ENCODE measurements at places on chromosomes 6 and 20.

- DNase-seq = no peak
These were observed 181.4 kb upstream of the UST start for GRCh38 chr6:148565321-148565926.

DNA sequence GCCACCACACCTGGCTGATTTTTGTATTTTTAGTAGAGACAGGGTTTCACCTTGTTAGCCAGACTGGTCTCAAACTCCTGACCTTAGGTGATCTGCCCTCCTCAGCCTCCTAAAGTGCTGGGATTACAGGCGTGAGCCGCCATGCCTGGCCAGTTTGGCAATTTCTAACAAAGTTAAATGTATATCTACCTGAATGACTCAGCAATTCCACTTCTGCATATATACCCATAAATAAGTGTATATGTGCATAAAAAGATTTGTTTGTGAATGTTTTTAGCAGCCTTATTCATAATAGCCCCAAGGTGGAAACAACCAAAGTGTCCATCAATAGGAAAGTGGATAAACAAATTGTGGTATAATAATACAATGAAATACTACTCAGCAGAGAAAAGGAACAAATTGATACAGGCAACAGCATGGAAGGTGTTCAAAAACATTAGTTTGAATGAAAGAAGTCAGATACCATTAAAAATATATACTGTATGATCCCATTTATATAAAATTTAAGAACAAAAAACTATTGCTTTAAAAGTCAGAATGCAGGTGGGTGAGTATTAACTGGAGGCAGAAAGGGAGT lies 44.3 kb upstream of the KIF13A start:
- no peak for DNase-seq

DNA sequence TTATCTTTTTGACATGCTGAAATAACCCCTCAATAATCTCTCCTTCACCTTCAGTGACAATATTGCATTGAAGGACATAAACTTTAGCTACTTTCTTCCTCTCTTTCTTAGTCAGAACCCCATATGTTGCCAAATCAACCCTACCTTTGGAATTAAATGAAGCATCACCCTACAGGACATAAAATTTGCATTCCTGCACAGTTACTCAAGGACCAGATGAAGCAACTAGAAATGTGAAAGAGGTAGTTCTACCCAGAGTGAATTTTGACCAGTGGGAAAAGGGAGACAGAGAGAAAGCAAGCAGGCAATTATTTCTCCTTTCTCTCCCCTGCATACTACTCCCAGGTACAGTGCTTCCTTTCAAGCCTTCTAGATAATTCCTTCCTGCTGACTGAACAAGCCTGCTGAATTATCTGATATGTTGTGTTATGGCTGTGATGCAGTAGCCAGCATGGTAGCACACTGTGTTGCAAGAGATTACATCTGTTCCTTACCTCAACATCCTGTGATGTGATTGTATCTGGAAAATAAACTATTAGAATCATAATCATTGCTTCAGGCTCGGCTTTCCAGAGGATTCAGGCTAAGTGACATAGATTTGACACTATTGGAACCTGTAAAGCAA lies 16.6 kb downstream of the TENT5A start:
- DNase-seq = no peak

DNA sequence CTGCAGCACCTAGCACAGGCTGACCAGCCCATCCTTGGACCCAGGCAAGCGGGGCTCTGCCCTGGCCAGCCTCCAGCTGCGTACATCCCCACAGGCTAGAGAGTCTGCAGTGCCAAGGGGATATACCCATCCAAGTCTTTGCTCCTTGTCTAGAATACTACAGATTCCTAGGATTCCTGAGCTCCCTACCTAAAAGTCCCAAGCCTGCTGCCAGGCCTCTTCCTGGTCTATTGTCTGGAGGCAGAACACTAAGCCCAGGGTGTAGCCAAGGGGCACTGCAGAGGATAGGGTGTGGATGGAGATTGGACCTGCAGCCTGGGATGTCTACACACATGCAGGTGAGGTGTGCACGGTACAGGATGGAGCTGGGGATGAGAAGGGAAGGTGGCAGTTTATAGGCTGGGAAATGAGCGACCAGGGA lies 90.0 kb upstream of the SIRPA start:
- DNase-seq = no peak

DNA sequence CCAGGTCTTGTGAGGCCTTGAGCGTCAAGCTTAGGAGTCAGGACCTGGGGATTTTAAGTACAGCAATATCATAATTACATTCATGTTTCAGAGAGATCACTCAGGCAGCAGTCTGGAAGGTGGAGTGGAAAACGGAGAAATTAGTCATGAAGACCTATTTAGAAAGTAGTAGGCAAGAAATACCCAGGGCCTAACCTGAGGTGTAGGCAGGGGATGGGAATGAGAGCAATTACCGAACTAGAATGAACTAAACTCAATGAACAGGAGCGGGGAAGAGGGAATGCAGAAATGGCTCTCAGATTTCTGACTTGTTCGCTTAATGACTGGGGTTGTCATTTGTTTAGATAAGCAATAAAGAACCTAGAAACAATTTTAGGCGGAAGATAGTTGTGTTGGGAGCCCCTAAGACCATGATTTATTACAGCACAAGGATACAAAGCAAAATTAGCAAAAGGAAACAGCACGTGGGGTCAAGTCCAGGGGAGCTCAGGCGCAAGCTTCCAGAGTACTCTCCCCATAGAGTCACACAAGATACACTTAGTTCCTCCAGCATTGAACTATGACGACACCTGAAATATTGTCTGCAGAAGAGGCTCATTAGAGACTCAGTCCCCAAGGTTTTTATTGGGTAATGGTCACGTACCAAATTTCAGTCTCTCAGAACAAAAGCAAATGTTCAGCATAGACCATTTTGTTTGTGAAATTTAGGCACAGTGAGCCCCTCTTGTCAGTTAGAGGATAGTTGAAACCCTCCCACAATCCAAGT lies 178.8 kb upstream of the AKAP12 start:
- DNase-seq = no peak

GRCh38 chr6:21648475-21649050 lies 55.0 kb downstream of the SOX4 start:
- DNase-seq = no peak

- no peak for DNase-seq
These were observed 100.4 kb downstream of the TMEM200A start for GRCh38 chr6:130466052-130466747.

DNA sequence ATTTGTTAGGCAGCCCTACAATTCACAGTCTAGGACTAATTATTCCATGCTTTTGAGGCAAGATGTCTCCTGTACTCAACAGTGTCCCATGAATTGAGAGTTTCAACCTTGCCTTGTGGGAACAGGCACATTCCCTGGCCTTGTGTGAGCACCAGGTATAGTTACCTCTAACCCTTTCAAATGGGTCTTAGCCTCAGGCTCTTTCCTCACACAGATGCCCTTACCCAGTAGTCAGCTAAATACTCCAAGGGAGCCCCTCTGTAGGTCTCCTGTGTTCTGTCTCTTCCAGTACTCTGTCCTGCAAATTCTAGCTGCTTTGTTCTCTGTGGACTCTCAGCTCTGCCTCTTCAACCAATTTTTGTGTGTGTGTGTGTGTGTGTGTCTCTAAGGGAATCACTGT lies 135.3 kb downstream of the ZFAND3 start:
- no peak for DNase-seq

DNA sequence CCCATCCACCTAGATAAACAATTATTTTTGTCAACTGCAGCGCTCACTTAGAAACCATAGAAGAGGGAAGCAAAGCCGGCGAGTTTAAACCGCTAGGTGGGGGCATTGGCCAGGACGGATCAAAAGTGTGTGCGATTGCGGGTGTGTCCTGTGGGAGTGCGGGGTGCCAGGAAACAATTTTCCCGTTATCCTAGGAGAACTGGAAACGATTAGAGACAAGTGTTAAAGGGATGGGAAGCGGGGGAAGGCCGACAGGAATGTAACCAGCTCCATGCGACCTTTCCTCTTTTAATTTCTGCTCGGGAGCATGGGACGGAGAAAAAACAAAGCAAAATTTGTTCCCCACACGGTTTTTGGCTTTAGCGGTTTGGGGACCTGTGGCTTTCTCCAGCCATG lies 2.8 kb upstream of the HTR1B start:
- no peak for DNase-seq

DNA sequence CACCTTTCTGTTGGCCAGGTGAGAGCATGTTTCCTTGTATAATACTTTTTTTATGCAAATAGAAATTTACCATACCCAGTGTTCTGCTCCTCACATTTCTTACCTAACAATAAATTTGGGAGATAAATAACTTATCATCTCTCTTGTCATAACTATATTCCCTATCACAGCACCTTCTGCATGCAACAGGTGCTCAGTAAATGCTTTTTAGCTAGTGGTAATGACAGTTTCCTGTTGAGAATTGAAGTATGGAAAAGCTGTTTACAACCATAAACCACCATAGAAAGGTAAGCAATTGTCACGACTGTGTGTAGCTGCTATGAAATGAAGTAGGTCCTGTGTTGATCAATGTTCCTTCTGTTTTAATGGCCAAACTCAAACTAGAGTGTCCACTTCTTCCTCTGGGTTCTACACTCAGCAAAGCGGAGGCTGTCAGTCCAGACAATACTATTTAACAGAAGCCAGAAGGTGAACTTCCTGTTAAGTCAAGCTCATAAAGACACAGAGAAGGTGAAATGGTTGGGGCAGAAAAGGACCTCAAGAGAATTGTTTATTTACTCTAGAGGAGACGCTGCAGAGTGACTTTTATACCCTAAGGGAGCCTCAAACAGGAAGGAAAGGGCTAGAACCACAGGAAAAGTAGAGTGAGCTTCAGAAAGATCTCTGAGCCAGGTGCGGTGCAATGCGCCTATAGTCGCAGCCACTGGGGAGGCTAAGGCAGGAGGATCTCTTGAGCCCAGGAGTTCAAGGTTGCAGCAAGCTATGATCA lies 84.0 kb upstream of the SLC22A16 start:
- no peak for DNase-seq

DNA sequence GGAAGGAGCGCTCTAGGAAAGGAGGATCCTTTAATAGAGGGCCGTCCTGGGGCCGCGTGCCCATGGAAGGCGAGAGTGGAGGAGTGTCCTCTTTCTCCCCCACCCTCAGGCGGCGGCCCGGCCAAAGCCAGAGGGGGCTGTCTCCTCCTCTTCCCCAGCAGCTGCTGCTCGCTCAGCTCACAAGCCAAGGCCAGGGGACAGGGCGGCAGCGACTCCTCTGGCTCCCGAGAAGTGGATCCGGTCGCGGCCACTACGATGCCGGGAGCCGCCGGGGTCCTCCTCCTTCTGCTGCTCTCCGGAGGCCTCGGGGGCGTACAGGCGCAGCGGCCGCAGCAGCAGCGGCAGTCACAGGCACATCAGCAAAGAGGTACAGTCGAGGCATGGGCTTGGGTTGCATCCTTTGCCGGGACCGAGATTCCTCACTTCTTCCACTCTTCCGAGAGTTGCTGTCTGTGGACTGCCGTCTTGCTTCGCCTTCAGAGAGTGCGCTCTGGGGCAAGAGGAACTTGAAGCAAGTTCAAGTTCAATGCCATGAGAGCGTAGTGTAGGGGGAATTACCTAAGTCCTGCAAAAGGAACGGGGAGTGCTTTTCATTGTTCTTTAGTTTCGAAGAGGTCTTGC lies at the start of gene LAMA2:
Gene LAMA2 (plus strand): TSS at position 148 of the 621 bp plus-strand sequence. CDS start 108 bp downstream, at position 256.
- no peak for DNase-seq

DNA sequence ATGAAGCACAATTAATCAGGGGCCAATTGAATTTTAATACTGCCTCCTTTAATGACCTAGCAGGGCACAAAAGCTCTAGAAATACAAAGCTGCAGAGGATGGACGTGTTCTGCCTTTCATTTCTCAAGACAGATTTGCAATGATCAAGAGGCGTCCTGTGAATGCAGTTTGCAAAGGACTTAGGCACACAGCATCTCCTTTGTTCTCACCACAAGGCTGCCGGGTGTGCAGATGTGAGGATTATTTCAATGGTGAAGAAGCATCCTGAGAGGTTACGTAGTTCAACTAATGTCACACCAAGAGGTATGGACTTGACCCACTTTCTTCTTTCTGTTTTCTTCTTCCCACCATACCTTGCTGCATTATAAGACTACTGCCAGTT lies 42.9 kb upstream of the SPTLC3 start:
- no peak for DNase-seq

GRCh38 chr6:116218172-116218633 lies 35.7 kb downstream of the TSPYL4 start:
- no peak for DNase-seq

DNA sequence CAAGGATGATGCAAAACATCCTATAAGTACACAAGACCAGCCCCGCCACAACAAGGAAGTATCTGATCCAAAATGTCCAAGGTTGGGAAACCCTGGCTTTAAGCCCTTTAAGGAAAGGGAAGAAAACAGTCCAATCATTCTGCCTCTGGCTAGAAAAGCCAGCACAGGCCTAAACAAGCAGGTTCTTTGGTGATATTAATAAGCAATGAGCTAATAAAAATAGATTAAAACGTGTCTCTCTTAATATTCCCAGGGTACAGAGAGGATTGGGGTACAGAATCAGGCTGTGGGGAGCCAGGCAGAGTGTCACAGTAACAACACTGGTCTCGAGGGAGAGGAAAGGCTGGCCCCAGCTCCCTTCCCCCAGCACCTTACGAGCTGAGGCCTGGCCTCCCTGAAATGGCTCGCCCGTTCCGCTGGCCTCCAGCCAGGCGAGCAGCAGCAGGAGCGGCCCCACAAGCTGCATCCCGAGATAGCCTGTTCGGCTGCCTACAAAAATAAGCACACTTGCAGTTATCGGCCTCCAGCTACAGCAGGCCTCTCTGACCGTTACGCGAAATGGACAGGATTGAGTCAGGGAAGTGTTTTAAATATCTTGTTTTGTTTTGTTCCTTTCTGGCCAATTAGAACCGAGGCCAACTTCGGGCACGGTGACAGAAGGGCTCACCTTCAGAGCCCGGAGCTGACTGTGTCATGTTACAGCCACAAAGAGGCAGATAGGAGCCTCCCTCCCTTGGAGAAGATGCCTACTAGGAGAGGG lies 4.0 kb upstream of the ZMYND8 start:
- no peak for DNase-seq

GRCh38 chr6:2630359-2630758 lies 120.4 kb downstream of the MYLK4 start:
- DNase-seq = no peak

DNA sequence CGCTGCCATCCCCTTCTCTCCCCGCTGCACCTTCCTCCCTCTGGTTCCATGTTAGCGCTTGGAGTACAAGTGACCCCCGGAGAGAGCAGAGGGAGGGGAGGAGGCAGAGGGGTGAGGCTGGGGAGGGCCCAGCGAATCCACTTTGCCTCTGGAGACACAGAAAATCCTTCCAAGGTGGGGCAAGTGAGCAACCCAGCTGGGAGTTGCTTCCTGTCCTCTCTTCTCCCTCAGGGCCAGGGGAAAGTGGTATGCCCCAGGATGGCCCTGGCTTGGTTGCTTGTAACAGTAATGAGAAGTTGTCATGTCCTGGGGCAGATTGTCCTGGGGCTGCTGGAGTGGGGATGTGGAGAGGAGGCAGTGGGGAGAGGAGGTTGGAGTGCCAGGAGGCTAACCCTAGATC lies 691 bp upstream of the ANGPT4 start:
- DNase-seq = no peak

- no peak for DNase-seq
These were observed 114.1 kb upstream of the INSM1 start for GRCh38 chr20:20253744-20254330.

DNA sequence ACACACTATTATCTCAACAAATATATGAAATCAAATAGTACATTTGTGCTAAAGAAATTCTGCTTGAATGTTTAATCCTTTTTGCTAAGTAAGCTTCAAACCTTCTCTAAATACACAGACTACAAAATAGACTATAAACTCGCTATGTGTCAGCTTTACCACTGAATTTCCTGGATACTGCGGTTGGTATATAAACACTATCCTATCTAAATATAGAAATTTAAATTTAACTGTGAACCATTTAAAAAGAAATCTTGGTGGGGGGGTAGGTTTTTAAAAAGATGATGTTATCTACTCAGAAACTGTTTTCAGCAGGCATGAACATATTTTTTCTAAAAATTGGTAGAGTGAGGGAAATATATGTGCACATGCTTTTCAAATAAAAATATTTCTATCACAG lies 306.5 kb upstream of the RUNX2 start:
- DNase-seq = no peak

Data from stimulated activated CD4-positive, alpha-beta T cell treated with anti-CD3 and anti-CD28 coated beads, Interleukin-2, amount 100 ng/mL, for 4 hours (primary cell).